ENCODE measurements at places on chromosomes 2 and 18. TPM values are rescaled to one million over a fixed set of nuclear protein-coding genes. Genes with fewer than 3 reads are reported as not detected.

- H3K4me1 ChIP-seq, result no peaks in the 10 kb centered on the region
- no peaks in the 10 kb centered on the region for H3K36me3 ChIP-seq
- H3K27ac ChIP-seq, result no peak overlapping the region
- DNase-seq, result no peak
- H3K4me3 ChIP-seq, result no peak overlapping the region
- no peaks in the 10 kb centered on the region for H3K27me3 ChIP-seq
Measured at GRCh38 chr2:28976584-28976983, 4.5 kb upstream of the TOGARAM2 start.

DNA sequence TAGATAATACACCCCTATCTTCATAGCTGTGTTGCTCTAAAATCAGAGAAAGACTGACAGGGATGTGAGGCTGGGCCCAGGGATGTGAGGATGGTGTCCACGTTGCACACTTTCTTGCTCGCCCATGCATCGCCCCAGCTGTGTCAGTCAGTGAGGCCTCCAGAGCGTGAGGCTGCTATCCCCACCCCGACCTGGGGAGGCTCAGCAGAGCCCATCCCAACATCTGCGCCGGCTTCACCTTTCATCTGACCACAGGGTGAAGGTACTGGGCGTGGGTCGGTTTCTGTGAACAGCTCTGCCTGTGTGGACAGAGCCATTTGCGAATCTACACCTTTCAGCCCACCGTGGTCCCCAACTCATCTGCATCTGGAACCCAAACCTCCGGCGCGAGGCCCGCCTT is 255.7 kb downstream of the HDAC4 start:
- H3K36me3 ChIP-seq, result peaks cover 22% of the 10 kb centered on the region
- no peak for DNase-seq
- H3K27ac ChIP-seq, result no peak overlapping the region
- no peaks in the 10 kb centered on the region for H3K27me3 ChIP-seq
- no peak overlapping the region for H3K4me3 ChIP-seq

DNA sequence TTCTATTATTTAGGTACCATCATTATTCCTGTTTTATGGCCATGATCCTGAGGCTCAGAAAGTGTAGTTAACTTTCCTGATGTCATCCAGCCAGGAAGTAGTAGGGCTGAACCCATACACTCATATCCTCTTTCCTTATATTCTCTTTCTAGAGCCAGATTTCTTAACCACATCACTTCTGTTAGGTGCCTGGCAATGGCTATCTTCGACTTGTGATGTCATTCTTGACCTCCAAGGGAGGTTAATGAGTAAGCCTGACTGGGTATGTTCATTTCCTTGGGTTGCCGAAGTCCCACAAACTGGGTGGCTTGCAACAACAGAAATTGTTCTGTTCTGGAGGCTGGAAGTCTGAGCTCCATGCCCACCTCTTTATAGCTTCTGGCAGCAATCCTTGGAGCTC is 43.4 kb downstream of the ITGB6 start:
- no peaks in the 10 kb centered on the region for H3K4me1 ChIP-seq
- no peak for DNase-seq
- H3K27ac ChIP-seq, result no peak overlapping the region
- no peaks in the 10 kb centered on the region for H3K27me3 ChIP-seq
- H3K4me3 ChIP-seq, result no peak overlapping the region
- no peaks in the 10 kb centered on the region for H3K36me3 ChIP-seq

GRCh38 chr2:96245609-96246390 is 20.0 kb downstream of the TMEM127 start:
- no peak overlapping the region for H3K27ac ChIP-seq
- no peaks in the 10 kb centered on the region for H3K36me3 ChIP-seq
- H3K27me3 ChIP-seq, result no peaks in the 10 kb centered on the region
- DNase-seq, result no peak

GRCh38 chr2:65834771-65835475 is 402.5 kb upstream of the SPRED2 start:
- no peaks in the 10 kb centered on the region for H3K36me3 ChIP-seq
- H3K27ac ChIP-seq, result no peak overlapping the region
- no peak overlapping the region for H3K4me3 ChIP-seq
- DNase-seq, result no peak
- no peaks in the 10 kb centered on the region for H3K27me3 ChIP-seq
- no peaks in the 10 kb centered on the region for H3K4me1 ChIP-seq

DNA sequence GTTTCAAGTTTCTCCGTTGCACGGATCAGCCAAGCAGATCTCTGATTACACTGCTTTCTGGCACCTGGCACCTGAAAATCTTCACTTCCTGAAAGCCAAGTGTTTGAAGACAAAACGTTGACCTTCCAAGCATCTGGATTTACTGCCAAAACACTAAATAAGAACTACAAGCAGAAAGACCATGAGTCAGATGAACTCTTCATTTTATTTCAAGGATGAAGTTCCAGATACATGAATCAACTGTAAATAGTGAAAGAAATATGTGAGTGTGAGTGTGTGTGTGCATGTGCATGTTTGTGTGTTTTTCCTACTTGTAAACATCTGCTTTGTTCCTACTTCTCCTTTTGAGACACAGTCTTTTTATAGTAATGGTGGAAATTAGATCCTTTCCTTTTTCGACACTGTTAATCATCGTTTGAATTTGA is 60.0 kb upstream of the DTNA start:
- H3K4me3 ChIP-seq, result peak overlapping the region; percentile 14
- no peaks in the 10 kb centered on the region for H3K36me3 ChIP-seq
- H3K4me1 ChIP-seq, result peaks cover 17% of the 10 kb centered on the region
- DNase-seq, result no peak

DNA sequence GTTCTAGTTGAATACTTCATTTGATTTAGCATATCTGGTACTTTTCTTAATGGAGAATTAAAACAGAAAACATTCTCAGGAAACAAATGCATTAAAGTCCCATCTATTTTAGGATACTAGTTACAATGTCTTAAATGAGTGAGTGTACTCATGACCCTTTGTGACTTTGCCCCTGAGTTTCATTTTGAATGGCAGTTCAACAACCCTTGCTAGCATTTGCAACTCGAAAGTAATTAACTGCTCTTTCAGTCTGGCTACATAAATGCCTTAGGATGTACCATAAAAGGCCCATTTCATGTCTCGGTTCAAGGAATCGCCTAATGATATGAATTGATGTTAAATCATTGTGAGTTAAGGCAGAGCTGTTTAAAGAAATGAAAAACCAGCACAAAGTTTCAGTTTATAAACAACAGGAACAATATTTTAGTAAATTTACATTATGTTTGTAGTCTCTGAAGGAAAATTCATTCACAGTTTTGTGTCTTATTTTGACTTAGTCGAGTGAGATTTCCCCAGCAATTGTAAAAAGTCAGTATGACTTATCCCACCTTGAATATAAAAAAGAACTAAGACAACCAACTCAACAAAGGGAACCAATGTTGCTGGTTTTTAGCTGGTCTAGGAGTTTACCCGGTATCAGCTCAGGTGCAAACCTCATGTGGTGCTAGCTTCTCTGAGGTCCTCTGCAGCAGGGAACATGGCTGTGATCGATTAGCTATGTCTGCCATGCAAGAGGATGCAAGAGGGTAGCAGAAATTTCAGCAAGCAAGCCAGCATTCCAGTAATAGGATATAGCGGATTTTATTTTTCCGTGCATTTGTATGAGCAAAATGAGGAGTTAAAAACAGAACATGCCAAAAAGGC is 386.2 kb downstream of the PTPRM start:
- H3K27ac ChIP-seq, result no peak overlapping the region
- no peaks in the 10 kb centered on the region for H3K27me3 ChIP-seq
- no peaks in the 10 kb centered on the region for H3K36me3 ChIP-seq
- no peak for DNase-seq
- no peak overlapping the region for H3K4me3 ChIP-seq

DNA sequence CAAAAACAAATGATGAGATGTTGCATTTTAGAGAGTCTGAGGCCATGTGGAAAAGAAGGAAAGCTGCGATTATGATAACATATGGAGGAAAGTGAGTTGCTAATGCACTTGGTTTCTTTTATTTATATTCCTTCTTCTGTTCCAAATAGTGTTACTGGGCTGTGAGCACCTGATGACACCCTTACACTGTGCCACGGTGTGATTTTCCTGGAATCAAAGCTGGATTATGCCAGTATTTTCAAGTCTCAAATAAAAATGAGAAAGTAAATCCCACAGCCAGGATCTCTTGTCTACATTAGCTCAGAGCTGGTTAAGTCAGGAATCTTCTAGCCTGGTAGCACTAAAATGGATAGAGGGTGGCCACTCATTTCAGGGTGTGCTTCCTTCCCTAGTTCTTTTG is 670.8 kb downstream of the TDRD15 start:
- DNase-seq, result no peak
- H3K4me3 ChIP-seq, result no peak overlapping the region
- H3K27ac ChIP-seq, result no peak overlapping the region
- no peaks in the 10 kb centered on the region for H3K4me1 ChIP-seq

- H3K27ac ChIP-seq, result no peak overlapping the region
- no peaks in the 10 kb centered on the region for H3K36me3 ChIP-seq
- no peaks in the 10 kb centered on the region for H3K27me3 ChIP-seq
- peaks cover 4% of the 10 kb centered on the region for H3K4me1 ChIP-seq
Measured at GRCh38 chr2:160658851-160659250, 165.2 kb upstream of the RBMS1 start.

GRCh38 chr2:49123600-49123999 is 30.7 kb downstream of the FSHR start:
- no peaks in the 10 kb centered on the region for H3K4me1 ChIP-seq
- no peaks in the 10 kb centered on the region for H3K36me3 ChIP-seq
- no peak overlapping the region for H3K4me3 ChIP-seq
- no peaks in the 10 kb centered on the region for H3K27me3 ChIP-seq

GRCh38 chr2:239187464-239188253 is 213.2 kb downstream of the HDAC4 start:
- H3K4me3 ChIP-seq, result no peak overlapping the region
- DNase-seq, result no peak
- no peaks in the 10 kb centered on the region for H3K27me3 ChIP-seq
- peaks cover 19% of the 10 kb centered on the region for H3K36me3 ChIP-seq

DNA sequence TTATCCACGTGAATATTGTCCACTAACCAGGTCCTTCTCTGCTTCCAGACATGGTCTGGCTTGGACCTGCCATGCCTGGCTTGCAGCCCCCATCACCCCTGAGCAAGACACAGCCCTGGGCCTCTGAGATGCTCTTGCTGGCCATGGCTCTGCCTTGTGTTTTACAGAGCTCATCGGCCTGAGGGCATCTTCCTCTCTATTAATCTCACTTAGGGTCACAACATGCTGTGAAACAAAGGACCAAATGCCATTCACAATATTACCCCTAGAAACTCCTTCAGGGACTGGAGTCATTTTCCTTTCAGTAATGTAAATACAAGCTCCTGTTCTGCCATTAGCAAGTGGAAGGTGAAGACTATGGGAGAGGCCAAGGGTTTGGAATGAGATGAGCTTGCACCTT is 6.8 kb upstream of the TPO start:
- H3K4me1 ChIP-seq, result no peaks in the 10 kb centered on the region
- no peaks in the 10 kb centered on the region for H3K27me3 ChIP-seq
- no peak overlapping the region for H3K27ac ChIP-seq
- H3K36me3 ChIP-seq, result no peaks in the 10 kb centered on the region
- H3K4me3 ChIP-seq, result no peak overlapping the region

DNA sequence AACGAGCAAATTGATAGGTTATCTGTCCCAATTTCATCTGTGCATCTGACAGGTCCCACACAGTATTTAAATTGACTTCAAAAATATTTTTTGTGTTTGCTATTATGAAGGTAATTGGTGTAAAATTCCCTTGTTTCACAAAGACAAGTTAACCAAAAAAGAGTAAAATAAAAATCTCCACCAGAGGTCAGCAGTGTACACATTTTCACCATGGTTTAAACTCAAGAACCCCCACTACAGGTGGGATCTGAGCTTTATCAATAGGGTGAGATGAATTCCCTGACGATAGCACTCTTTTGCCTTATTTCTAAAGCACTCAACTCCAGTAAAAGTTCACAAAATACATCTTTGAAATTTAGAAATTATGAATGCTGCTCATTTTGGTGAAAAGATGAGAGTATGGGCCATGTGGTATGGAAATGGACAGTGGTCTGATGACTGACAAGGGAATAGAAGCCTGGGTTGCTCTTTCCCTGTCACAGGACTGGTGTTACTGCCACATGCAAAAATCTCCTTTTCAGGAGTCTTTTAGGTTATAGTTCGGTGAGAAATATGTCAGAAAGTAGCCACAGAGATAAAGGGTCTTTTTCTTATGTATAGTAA is 68.0 kb downstream of the SERPINB8 start:
- H3K27me3 ChIP-seq, result no peaks in the 10 kb centered on the region
- H3K4me1 ChIP-seq, result no peaks in the 10 kb centered on the region
- H3K4me3 ChIP-seq, result no peak overlapping the region
- no peaks in the 10 kb centered on the region for H3K36me3 ChIP-seq
- no peak overlapping the region for H3K27ac ChIP-seq

DNA sequence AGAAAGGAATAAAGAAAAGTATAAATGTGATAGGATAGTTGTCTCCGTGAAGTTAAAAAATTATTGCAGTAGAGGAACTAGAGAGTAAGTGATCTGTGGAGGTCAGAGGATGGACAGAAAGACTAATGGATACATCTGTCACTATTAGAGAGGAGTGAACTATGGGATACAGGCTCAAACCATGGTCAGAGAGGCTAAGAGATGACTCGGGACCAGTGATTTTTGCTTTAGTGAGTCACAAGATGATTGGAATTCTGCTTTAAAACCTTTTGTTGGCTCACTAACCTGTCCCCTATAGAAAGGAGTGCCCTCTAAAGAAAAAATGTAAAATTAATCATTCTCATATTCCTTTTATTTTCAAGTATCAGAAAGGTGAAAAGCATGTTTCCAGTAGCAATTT is 30.3 kb downstream of the ALMS1 start:
- no peaks in the 10 kb centered on the region for H3K36me3 ChIP-seq
- H3K27me3 ChIP-seq, result no peaks in the 10 kb centered on the region
- no peak overlapping the region for H3K4me3 ChIP-seq
- H3K4me1 ChIP-seq, result no peaks in the 10 kb centered on the region
- DNase-seq, result no peak

DNA sequence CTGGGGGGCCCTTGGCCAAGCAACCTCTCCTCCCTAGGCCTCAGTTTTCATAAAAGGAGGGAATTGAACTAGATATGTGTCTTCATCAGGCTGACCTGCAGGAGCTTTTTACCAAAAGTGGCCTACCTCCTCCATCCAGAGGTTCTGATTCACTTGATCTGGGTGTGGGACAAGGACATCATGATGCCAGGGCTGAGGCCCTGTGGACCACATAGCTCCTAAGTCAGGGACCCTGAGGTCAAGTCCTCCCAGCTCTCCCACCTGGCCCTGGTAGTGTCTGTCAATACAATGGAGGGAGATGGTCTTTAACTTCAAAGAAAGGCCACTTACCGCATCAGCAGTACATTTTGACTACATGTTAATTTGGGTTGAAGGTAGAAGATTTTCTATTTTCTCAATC is 10.4 kb downstream of the IL1RN start:
- no peak for DNase-seq
- no peak overlapping the region for H3K4me3 ChIP-seq
- no peaks in the 10 kb centered on the region for H3K4me1 ChIP-seq

GRCh38 chr2:110113961-110114591 is 1.5 kb downstream of the MALL start:
- no peak for DNase-seq
- no peak overlapping the region for H3K4me3 ChIP-seq
- H3K27me3 ChIP-seq, result no peaks in the 10 kb centered on the region
- H3K27ac ChIP-seq, result peak overlapping the region; percentile 63
- peaks cover 7% of the 10 kb centered on the region for H3K4me1 ChIP-seq

The TBR1 gene
- not detected for total RNA-seq

The SERPINB10 gene
- total RNA-seq, result not detected

The MDH1B gene
- total RNA-seq, result not detected

The ABCG5 gene
- 4.0 TPM for total RNA-seq
